SIG-M5 (cell line): ENCODE measurements at places on chromosomes 5 and 9.

GRCh38 chr5:157976429-157976828, 117.5 kb upstream of the CLINT1 start:
- DNase-seq, result no peak

DNA sequence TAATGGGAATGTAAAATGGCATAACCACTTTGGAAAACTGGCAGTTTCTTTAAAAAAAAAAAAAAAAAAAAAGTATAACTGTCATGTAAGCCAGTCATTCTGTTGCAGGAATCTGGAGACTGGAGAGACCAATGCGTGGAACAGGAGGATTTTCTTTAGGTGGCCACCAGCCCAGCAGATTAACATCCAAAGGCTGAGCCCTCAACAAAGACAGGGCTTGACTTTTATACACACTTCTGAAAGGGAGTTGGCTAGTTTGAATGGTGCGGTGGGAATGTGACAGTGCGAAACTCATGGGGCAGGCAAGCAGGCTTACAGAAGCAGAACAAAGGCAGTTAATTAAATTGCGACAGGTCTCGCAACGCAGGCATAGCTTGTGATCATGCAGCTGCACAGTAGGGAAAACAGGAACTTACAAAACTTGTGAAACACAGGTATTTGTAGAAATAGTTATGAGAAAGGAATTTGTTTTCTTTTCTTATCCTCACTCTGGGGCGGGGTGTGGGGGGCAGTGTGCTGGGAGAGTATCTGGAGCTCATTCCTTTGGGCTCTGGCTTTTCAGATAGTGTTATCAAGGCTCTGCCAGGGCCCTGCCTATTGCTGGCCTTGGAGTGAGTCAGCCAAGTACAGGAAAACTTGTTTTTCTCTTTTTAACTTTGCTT, 12.0 kb downstream of the UIMC1 start:
- peak; percentile 99 for DNase-seq

- no peak for DNase-seq
Observed at GRCh38 chr5:121841892-121842291, 9.8 kb upstream of the FTMT start.

- no peak for DNase-seq
Observed at GRCh38 chr5:172757394-172758010, 13.5 kb downstream of the DUSP1 start.

DNA sequence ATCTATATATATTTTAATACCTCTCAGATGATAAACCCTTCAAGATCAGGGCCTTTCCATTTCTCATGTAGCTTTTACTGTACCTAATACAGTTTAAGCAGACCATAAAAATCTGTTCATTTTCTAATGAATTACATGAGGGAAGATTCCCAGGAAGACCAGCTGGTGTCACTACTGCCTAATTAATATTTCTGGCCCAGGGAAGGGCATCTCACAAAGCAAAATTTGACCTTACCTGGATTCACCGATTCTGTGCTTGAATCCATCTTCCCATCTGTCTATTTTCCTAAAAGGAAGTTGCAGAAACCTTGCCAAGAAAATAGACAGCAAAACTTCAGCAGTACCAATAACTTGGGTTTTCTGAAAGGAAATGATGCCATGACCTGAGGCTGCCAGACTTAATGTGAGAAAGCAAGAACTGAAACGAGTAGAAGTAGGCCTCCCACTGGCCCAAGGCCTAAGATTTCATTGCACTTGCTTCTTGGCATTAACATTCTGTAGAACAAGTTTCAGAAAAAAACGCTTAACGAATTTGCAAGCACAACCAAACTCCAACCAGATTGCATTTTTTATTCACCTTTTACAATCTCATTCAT, 83.0 kb upstream of the GLIS3 start:
- no peak for DNase-seq
